ENCODE measurements at places on chromosomes 3 and 15.

- no peak for DNase-seq
These were observed 246.3 kb downstream of the GOLGA6L6 start for GRCh38 chr15:20295238-20295811.

DNA sequence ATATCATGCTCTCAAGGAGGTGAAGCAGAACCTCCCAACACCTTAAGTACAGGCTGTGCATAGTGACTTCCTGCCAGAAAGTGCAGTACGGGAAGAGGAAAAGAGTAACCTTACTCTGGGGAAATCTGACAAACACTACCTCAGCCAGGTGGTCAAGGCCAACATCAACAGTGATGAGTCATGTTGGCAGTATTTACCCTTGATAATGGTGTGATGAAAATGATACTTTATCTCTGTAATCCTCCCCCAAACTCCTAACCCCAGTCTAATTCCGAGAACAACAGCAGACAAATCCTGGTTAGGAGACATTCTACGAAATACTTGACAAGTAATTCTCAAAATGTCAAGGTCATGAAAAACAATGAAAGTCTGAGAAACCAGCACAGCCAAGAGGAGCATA is 26.5 kb downstream of the ANKDD1A start:
- no peak for DNase-seq

DNA sequence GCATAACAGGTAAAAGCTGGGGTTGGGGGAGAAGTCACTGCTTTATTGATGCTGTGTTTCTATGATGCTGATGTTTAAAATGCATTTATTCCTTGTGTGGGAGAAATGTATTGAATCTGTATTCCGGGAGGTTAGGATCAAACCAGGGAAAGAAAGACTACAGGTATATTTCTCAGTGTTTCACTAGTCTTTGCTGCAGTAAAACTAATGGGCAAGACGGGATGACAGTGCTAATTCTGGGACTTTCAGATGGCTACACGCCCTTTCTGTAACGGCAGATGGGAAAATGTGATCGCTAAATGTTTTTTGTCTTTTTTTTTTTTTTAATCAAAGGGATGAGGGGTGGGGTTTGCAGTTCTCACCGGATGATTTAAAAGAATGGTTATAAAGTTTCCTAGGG is 393 bp downstream of the CNTN6 start:
- no peak for DNase-seq

DNA sequence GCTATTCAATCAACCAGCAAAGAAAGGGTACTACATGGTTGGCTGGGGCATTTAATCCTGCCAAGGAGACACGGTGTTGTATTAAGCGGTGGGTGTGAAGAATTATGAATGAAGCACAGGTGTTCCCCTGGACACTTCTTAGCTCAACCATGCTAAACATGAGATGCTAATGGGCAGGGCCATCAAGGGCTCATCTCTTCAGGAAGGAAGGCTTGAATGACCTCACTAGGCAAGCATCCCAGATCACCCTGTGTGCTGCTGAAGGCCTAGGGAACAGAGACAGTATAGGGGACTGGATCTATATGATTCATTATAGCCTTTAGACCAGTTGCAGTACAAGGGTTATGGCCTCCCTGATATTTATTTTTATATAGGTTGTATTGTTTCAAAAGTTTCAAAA is 221.3 kb upstream of the SLCO3A1 start:
- DNase-seq = no peak

GRCh38 chr15:81196576-81197254 is at the start of gene IL16:
IL16 (plus strand) TSS chr15:81196879; CDS start chr15:81225400, 28,521 bp downstream.
- DNase-seq = no peak

DNA sequence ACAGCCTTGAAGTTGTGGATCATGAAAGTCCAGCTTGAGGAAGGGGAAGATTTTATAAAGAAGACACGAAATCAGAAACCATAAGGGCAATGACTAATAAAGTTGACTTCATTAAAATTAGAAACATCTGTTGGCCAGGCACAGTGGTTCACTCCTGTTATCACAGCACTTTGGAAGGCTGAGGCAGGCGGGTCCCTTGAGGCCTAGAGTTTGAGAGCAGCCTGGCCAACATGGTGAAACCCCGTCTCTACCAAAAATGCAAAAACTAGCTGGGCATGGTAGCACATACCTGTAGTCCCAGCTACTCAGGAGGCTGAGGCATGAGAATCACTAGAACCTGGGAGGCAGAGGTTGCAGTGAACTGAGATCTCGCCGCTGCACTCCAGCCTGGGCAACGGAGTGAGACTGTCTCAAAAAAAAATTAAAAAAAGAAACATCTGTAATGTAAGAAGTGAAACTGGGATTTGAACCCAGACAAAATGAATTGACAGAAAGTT is 7.9 kb upstream of the UBXN7 start:
- no peak for DNase-seq

DNA sequence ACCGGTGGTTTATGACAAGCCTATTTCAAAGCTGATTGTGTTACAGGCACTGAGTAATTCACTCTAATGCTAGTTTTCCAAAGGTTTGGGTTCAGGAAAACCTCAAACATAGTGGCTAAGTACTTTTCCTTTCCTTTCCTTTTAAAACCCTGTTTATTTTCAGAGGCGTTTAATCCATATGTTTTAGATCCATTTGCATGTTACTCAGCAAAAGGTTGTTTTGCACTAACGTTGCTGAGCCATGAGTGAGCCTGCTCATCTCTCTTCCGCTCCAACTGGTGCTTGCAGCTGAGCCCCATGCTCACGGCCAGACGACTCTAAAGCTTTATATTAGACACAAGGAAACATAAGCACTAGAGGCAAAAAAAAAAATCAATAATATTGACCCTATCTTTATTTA is 9.4 kb downstream of the CEMIP start:
- DNase-seq = no peak

DNA sequence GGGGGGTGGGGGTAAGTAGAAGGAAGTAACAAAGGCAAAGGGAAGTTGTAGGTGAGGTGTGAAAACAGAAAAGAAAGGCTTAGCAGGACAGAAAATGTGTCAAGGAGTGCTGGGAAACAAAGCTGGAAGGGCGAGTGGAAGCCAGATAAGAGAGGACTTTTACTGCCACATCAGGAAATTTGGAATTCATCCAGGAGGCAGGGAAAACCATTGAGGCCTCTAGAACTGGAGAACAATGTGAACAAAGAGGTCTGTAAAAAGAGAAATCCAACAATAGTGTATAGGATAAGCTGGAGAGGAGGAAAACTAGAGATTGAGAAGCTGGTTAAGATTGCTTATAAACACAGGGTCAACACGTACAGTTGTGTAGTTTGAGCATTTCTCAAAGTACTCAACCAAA is 116.6 kb downstream of the NTRK3 start:
- DNase-seq = no peak

DNA sequence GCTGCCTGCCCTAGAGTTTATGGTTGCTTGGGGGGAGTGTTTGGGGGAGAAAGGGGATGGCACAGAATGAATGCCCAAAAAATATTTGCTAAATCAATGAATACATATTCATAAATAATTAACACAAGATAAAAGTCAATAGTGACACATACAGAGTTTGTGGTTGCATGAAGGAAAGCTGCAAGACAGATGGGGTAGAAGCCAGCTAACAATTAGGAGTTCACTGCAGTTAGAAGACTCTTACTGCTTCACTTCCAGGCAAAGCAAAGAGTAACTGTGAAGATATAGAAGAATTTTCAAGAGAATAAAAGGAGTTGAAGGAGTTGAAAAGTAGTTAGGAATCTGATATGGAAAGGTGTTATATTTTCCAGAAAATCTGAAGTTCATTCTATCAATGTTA is 72.4 kb downstream of the ZNF280D start:
- DNase-seq = no peak

- no peak for DNase-seq
These were observed 31.2 kb downstream of the RFTN1 start for GRCh38 chr3:16482194-16482769.
